Anterior cingulate cortex (tissue), 58 donors: ENCODE measurements at places on chromosomes 13 and 19.

DNA sequence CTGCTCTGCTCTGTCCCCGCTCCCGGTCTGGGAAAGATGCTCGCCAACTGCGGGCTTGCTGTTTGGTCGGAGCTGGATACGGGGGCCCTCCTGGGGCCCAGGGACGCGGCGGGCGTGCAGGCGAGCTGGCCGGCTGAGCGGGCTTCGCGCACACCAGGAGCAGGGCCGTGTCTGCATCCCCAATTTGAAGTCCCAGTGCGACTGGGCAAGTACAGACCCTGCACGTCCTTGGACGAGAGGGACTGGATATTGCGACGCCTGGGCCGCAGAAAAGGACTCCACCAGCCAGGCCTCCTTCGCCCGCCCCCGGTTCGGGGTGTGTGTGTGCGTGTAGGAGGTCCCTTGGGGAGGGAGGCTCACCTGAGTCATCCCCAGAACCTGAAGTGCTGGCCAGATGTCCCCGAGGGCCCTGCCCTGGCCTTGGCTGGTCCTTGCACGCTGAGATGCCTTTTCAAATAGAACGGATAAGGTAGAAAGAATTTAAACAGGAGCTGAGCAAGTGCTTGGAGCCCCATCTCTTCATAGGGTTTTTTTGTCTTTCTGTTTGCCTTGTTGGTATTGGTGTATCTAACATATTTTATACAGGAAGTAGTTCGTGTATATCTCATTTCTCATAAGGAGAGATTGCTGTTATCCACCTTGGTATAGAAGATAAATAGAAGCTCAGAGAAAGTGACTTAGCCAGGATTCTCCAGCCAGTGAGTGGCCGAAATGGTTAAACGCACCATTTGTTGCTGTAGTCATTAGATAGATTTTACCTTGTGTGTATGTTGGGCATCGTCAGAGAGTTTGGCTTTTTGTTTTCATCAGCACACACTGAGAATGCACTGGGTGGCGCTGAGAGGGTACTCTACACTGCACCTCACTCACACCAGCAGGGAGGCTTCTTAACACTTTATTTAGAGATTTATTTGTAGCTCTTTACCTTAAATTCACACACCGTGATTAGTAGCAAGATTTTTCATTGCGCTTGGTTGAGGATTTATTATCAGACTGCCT lies 1.1 kb downstream of the NAXD start:
- DNase-seq = no peak

GRCh38 chr13:67136157-67136556 lies 94.0 kb downstream of the PCDH9 start:
- DNase-seq = no peak

DNA sequence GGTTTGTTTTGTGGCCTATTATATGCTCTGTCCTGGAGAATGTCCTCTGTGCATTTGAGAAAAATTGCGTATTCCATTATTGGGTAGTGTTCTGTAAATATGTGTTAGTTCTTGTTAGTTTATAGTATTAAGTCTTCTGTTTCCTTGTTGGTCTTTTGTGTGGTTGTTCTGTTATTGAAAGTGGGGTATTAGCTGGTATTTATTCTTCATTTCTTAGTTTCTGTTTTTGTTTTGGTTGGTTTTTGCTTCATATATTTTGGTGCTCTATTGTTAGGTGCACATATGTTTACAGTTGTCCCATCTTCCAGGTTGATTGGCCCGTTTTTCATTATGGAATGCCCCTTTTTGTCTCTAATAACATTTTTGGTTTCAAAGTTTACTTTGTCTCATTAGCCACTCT lies 77.3 kb downstream of the DNAJC15 start:
- no peak for DNase-seq

- DNase-seq = peak; percentile 52
Observed at GRCh38 chr19:2015608-2015950, at the start of gene BTBD2. Gene BTBD2, minus strand, starts transcription at chr19:2015714. Its CDS starts 11 bp downstream, at chr19:2015703.

- no peak for DNase-seq
Observed at GRCh38 chr13:46295491-46296114, 83.9 kb downstream of the LRRC63 start.

DNA sequence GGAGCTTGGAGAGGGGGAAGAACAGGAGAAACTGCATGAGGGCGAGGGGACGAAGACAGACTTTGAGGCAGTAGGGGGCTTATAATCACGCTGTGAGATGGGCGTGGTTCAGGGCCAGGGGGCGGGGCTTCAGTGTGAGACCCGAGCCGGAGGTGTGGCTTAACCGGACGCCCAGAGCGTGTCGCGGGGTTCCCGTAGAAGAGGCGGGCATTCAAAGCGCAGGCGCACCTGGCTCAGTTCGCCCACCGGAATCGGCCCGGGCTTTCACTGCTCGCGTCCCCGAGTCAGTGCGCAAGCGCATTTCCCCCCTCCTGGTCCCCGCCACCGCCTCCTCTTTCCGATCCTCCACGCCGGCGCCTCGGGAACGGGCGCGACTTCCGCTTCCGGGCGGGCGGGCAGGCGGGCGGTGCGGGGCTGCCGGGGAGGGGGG lies 225 bp upstream of the ZNF865 start:
- DNase-seq = peak; percentile 93

GRCh38 chr13:88376760-88377388 lies 705.7 kb downstream of the SLITRK5 start:
- DNase-seq = no peak

GRCh38 chr13:101390461-101390860 lies 25.8 kb downstream of the NALCN start:
- DNase-seq = no peak

DNA sequence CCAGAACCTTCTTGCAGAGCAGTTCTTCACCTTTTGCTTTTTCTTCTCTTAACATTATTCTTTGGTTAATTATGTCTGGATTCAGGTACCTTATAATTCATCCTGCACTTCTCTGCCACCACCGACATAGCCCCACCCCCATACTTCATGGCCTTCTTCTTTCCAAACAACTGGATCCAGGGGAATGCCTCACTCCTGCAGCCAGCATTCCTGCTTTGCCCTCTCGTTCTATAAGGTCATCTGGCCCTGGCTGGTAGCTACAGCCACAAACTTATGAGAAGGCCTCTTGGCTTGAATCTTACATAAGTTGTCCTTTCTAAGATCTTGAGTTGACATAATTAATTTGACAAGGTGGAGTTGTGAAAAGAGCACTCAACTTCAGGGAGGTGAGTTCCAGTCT lies 84.1 kb upstream of the FRY start:
- no peak for DNase-seq

DNA sequence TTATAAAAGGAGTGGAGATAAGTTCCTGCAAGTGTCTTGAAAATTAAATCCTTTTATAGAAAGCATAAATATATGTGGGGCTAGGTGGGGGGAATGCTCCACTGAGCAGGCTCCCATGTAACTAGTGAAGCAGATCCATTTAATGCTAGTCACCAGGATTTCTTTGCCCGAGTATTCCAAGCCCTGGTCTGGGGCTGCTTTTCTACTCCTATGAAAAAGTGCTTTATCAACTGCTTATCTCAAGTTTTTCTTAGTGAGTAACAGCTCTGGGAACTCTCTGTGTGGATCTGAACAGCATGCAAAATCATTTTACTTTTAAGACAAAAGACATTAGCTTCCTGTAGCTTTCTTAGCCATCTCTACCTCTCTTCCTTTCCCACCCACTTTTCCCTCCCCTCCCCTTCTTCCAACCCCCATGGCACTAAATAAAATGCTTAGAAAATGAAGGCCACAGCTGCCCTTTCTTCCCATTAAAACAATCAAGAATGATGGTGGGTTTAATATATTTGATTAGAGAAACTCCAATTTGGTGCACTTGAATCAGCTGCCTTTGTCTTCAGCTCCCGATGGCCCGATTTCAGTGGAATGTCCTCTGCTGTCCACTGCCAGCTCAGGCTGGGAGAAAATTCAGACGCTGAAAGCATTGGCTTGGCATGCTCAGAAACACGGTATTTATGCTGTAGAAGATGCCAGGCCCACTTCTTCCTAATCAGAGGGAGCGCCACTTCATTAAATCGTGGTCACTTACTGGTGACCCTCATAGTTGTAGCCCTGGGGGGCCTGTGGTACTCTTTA lies 475.1 kb downstream of the FOXO1 start:
- DNase-seq = peak; percentile 17

DNA sequence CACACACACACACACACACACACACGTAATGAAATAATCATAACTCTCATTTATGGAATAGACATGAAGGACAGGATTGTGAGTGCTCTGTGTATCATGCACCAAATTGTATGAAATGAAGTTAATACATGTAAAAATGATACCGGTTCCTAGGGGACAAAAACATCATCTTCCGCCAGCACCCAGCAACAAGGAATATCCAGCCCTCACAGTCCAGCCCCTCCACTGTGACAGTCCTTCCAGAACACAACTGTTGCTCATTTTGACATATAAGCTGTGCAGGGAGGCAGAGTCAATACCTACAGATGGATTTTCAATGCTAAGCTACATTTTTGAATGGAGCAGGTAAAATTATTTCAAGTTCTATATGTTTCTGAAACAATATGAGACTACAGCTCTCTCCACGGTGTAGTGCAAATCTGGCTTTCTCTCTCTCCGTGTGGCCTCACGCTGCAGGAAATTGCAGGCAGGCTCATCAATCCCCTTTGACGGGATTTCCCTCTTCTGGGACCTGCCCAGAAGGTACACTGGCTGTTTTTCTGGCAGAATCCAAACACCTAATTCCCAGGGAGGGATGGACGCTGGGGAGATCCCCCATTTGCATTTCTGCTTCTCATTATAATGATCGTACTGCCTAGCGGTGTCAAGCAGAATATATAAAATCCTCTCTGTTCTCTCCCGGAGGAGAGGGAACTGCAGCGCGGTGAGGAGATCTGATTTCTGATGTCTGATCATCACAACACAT lies 494.0 kb downstream of the LIG4 start:
- DNase-seq = no peak

- DNase-seq = no peak
Observed at GRCh38 chr13:49097374-49097773, 121.7 kb downstream of the FNDC3A start.

DNA sequence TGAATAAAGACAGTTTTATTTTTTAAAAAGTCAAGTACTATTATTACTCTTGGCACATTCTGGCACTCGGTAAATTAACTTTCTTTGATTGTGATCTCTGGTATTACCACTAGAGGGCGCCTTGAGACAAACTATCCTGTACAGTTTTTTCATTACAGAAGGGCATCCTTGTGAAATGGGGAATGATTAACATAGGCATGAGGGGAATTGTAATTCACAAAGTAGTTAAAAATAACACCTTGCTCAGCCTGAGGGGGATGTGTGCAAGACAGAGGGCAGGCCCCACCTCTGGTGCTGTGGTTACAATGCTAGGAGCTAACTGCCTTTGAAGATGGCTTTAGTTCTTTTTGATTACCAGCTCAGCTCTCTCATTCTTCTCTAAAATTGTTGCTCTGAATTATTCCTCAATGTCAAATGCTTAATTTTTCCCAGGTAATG lies 24.2 kb upstream of the C1QTNF9B start:
- no peak for DNase-seq

GRCh38 chr19:14383661-14384555 lies 2.7 kb downstream of the ADGRE5 start:
- DNase-seq = no peak

DNA sequence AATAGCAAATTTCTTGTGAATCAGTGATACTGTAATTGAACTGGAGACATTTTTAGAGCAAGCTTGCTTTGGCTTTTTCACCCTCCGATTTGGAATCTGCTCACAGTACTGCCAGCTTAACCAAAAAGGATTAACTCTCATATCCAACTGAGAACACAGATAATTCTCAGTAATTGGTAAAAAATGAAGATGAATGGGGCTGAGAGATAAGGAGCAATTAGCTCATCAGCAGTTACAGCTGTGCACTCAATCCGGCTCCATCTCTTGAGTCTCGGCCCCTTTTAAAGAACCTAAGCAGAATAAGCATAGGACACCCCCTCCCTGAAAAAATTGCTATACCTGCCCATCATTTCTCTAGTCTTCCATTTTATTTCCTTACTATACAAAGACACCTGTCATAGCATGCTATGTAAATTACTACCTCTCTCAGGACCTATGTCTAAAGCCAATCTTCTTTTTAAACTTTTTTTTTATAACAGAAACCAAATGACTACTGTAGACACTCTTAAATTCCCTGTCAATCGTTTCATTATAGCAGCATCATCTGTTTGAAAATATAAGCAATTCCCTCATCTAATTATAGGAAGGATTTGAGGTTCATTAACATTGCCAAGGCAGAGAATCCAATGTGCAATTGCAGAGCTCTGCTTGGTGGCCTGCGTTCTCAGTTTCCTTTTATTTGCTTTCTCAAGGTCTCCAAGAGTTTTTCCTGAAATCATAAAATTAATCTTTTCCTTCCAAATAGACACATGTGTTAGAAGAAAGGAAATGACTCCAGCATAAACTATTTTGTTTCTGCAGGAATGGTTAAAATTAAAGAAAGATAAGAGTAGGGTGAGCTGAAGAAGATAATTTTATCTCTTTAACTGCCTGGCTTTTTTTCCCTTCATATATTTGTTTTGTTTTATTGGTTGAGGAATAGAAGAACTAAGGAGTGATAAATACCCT lies 242.1 kb downstream of the DACH1 start:
- no peak for DNase-seq

DNA sequence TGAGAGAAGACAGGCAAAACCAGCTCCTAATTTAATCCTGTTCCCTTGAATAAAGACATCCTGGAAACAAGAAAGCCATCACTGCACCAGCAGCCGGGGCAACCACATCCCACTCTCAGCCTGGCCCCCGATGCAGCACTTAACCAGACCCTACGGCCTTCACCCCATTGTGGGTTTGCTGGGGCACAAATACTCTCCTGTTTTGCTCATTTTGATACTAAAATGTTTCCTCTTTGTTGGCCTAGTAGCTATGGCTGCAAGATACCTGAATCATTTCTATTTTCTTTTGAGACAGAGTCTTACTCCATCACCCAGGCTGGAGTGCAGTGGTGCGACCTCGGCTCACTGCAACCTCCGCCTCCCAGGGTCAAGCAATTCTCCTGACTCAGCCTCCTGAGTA lies 28.4 kb downstream of the ANKRD27 start:
- no peak for DNase-seq

DNA sequence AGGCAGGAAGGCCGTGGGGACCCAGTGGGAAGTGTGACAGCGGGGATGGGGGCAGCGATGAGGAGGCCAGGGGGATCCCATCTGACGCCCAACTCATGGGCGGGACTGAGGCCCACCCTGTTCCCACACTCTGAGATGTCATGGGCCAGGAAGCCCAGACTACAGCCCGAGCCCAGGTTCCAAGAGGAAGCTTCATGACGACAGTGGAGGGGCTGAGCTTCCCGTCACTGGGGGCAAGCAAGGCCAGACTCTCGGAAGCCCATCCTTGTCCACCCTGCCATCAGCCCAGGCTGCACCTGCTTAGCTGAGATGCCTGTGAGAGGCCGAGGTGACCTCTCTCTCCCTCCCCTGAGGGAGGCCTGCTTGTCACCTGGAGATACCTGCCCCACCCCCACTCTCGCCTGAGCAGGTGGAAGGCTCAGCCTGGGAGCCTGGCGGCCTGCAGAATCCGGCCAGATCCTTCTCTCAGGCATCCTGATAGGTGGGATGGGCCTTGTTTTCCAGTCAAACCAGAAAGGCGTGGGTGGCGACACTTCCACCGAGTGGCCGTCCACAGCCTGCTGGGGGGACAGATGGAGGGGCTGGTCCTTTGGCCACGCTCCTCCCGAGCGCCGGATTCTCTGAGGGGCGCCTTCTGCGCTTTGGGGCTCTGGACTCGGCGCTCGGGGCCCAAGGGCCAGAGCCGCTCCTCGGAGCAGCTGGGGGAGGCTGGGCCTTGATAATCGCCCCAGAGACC lies 4.8 kb downstream of the ZBTB7A start:
- DNase-seq = no peak

- no peak for DNase-seq
Observed at GRCh38 chr19:27742041-27742440, 1470.9 kb downstream of the UQCRFS1 start.
